ENCODE measurements at places on chromosomes 13 and 19. TPM values are rescaled to one million over a fixed set of nuclear protein-coding genes. Genes with fewer than 3 reads are reported as not detected.

DNA sequence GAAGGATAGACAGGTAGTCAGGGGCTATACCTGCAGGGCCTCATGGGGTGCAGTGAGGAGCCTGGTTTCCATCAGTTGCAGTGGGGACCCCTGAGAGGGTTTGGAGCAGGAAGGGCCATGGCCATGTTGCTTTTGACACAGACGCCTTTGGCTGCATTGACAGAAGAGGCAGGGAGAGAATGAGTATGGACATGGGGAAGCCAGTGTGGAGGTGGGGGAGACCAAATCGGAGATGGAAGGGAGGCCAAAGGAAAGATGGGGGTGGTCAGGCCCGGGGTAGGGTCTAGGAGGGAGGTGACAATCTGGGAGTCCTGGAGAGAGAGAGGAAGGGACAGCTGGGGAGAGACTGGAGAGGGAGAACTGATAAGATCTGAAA lies 1.3 kb downstream of the HSD11B1L start:
- DNase-seq: no peak

DNA sequence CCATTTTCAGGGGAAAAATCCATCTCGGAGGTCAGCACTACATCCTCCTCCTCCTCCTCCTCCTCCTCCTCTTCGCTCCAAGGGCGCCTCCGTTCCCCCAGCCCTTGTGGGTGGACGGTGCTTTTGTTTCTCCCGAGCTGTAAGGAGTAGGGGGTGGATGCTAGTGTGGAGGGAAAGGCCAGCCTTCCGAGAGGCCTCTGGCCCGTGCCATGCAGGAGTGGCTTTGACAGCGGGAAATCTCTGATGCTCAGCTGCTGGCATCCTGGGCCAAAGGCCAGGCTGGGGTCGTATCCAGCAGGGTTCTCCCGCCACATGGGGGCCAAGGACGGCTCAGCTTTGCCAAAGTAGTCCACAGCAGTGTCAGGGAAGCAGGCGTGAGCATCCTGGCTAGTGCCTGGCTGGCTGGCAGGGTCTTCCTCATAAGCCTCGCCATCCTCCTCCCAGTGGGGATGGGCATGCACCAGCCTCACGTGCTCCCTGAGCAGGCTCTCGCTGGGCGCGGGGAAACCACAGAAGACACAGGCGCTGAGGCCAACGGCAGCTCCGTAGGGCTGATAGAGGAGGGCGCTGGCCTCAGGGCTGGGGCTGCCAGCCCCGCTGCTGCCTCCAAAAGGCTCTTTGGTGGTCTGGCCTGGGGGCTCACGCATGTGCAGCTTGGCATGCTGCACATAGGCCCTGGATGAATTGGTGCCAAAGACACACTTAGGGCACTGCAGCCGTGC lies 10.5 kb downstream of the WIZ start:
- DNase-seq: no peak

- no peak for DNase-seq
Observed at GRCh38 chr13:69648340-69649062, 459.1 kb upstream of the ATXN8OS start.

- DNase-seq: no peak
Observed at GRCh38 chr19:3420909-3421619, 54.7 kb downstream of the NFIC start.

DNA sequence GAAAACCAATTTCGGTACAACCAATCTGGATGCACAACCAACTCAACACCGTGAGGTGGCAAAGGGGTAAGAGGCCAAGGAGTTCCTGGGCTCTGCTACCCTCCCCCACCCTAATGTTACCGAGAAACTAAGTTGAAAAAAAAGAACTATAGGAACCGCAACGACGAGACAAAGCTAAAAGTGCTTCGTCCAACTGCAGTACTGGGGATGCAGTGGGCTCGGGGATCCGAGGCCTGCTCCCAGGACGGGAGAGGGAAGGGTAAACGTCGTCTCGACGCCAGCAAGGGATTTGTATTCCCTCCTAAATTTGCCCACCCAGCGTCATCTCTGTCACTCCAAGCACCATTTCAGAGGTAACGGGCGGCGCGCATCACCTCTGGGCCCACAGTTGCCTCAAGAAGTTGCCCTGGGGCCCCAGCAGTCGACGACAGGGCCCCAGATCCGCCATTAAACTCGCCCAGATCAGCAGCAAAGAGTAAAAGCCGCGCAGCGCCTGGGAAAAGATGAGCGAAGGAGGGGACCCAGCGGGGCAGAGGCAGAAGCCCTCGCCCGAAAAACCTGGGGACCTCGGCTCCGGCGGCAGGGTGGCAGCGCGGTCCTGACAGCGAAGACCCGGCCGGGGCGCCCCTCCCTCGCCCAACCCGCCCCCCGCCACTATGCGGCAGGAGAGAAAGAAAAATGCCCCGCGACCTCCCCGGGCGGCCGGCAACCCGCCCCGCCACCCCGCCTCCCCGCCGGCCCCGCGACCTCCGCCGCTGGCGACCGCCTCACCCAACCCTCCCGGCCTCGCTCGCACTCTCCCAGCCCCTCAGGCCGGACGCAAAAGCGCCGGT lies 752 bp downstream of the ZMYM5 start:
- peak; percentile 57 for DNase-seq

- DNase-seq: no peak
Observed at GRCh38 chr13:45940061-45940460, 88.5 kb upstream of the SIAH3 start.

GRCh38 chr19:22595422-22595821 lies 38.7 kb upstream of the ZNF492 start:
- no peak for DNase-seq

GRCh38 chr19:50759886-50760285 lies 10.4 kb upstream of the GPR32 start:
- DNase-seq: no peak

The ZNF547 gene
- polyA plus RNA-seq: 7.0 TPM

- DNase-seq: no peak
Observed at GRCh38 chr13:48292650-48293049, 10.9 kb upstream of the RB1 start.

Measured in right lung (tissue), 10 donors.